ENCODE measurements at places on chromosomes 5 and 9. TPM values are rescaled to one million over a fixed set of nuclear protein-coding genes. Genes with fewer than 3 reads are reported as not detected.
A peak's percentile ranks its signal among the peaks of the same experiment; 100 is the strongest.

The CCNI2 gene
- not detected for total RNA-seq

The SMIM33 gene
- not detected for total RNA-seq

The EXD3 gene
- 1.9 TPM for total RNA-seq

The FOXD4L5 gene
- total RNA-seq: 0.04 TPM

The IRX4 gene
- not detected for total RNA-seq

The ELAVL2 gene
- 10.9 TPM for total RNA-seq

The PCDHGB6 gene
- 1.8 TPM for total RNA-seq

The WDR5 gene
- 35.7 TPM for total RNA-seq

The ERCC8 gene
- 2.6 TPM for total RNA-seq

The PGGT1B gene
- total RNA-seq: 6.6 TPM

The ZBTB43 gene
- 36.1 TPM for total RNA-seq

The KIF20A gene
- 55.5 TPM for total RNA-seq

The BTNL8 gene
- 0.23 TPM for total RNA-seq

GRCh38 chr5:142861011-142861410 lies 90.8 kb downstream of the ARHGAP26 start:
- no peak for DNase-seq
- H3K4me1 ChIP-seq: peaks cover 6% of the 10 kb centered on the region
- no peaks in the 10 kb centered on the region for H3K27me3 ChIP-seq
- H3K4me3 ChIP-seq: no peak overlapping the region

DNA sequence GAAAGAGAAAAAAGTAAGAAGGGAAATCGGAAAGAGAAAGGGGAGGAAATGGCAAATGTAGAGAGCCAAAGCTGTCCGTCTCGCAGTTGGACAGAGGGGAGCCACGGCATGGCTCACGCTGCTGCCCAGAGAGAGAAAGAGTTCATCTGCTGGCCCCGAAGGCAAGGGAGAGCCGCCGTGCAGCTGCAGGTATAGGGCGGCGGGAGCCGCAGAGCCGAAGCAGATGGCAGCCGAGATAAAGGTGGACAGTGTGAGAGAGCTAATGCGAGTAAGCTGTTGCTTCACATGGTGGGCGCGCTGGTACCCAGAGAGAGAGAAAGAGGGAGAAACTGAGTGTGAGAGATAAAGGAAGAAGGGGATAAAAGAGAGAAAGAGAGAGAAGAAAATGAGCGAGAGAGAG lies 188.4 kb upstream of the PPP1R26 start:
- H3K4me1 ChIP-seq: no peaks in the 10 kb centered on the region
- peaks cover 34% of the 10 kb centered on the region for H3K27me3 ChIP-seq
- H3K36me3 ChIP-seq: no peaks in the 10 kb centered on the region
- H3K27ac ChIP-seq: no peak overlapping the region
- DNase-seq: no peak
- H3K4me3 ChIP-seq: no peak overlapping the region

DNA sequence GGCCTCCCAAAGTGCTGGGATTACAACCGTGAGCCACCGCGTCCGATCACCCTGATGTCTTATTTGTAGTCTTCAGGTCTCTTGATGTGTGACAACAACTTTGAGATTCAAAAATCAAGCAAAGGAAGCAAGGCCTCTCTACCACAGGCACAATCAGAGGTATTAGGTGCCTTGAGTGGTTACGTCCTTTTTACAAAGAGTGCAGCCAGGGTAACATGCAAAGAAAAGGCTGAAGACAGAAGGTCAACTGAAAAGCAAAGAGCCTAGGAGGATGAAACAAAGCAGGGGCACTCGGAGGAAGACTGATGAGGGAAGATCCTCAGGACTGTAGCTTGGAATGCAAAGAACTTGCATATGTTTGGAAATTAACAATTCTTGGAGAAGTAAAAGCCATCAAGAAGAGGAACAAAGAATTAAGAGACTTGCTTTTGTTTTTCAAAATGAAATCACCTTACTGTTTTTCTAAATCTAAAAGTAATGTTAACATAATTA lies 362.1 kb downstream of the EBF1 start:
- no peak overlapping the region for H3K27ac ChIP-seq
- H3K4me1 ChIP-seq: no peaks in the 10 kb centered on the region
- H3K4me3 ChIP-seq: no peak overlapping the region
- DNase-seq: no peak
- H3K36me3 ChIP-seq: no peaks in the 10 kb centered on the region

DNA sequence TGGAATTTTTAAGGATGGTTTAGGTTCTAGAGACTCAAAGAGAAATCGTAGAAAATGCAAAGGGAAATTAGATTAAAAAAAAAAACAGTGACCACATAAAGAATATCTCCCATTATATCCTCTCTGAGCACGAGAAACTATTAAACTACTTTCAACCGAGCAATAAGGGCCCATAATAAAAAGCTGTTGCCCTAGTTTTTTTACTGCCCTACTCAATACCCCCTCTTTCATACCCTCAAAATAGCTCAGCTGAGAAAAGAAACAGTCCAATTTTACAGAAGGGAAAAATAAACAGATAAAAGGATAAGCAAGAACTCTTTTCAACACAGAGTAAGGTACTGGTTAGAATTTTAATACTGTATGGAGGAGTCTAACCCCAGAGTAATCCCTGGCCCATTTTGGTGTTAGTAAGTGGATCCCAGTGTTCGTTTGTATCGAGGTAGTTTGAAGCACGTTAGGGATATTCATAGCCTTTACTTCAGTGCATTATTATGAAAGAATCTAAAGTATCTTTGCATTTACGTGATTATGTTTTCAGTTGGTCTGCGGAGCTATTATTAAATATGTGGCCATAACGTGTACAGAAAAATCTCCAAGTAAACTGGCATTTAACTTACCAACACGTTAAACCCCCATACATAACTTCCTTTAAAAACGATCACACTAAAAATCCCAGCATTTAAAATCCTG lies 980 bp upstream of the RHOBTB3 start:
- no peak for DNase-seq
- peak overlapping the region; percentile 90 for H3K4me3 ChIP-seq
- H3K36me3 ChIP-seq: no peaks in the 10 kb centered on the region
- H3K27ac ChIP-seq: no peak overlapping the region
- peaks cover 31% of the 10 kb centered on the region for H3K4me1 ChIP-seq

DNA sequence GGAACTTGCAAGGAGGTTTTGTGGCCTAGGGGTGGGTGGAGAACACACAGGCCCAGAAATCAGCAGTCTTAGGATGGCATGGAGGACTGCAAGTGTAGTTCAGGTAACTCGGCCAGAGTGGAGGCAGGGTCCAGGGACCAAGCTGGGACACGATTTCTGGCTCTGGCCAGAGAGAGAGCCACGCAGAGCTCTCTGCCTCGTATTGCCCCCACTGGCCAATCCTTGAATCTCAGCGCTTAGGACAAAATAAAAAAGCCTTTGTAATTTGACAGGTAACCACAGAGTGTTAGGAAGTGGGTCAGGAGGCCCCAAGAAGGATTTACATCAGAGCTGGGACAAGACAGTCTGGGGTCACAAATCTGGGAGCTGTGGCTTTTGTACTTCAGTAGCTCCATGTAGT lies 11.7 kb downstream of the MAP3K1 start:
- no peak for DNase-seq
- no peak overlapping the region for H3K4me3 ChIP-seq
- H3K36me3 ChIP-seq: no peaks in the 10 kb centered on the region
- H3K4me1 ChIP-seq: peaks cover 13% of the 10 kb centered on the region
- no peak overlapping the region for H3K27ac ChIP-seq
- H3K27me3 ChIP-seq: no peaks in the 10 kb centered on the region

- H3K4me3 ChIP-seq: no peak overlapping the region
- H3K27me3 ChIP-seq: 0 out of 2 replicates have a peak, but pooled peaks cover 7% of the 10 kb centered on the region
- H3K4me1 ChIP-seq: no peaks in the 10 kb centered on the region
- DNase-seq: no peak
Measured at GRCh38 chr9:84775056-84775643, 105.6 kb downstream of the NTRK2 start.

GRCh38 chr5:77379558-77380061 lies 112.5 kb downstream of the WDR41 start:
- H3K4me3 ChIP-seq: no peak overlapping the region
- H3K27ac ChIP-seq: no peak overlapping the region
- H3K36me3 ChIP-seq: no peaks in the 10 kb centered on the region
- no peaks in the 10 kb centered on the region for H3K27me3 ChIP-seq
- DNase-seq: no peak

- DNase-seq: no peak
- no peak overlapping the region for H3K4me3 ChIP-seq
- H3K4me1 ChIP-seq: no peaks in the 10 kb centered on the region
- no peaks in the 10 kb centered on the region for H3K36me3 ChIP-seq
- no peak overlapping the region for H3K27ac ChIP-seq
- no peaks in the 10 kb centered on the region for H3K27me3 ChIP-seq
Measured at GRCh38 chr9:133074111-133074651, 12.4 kb downstream of the CEL start.

DNA sequence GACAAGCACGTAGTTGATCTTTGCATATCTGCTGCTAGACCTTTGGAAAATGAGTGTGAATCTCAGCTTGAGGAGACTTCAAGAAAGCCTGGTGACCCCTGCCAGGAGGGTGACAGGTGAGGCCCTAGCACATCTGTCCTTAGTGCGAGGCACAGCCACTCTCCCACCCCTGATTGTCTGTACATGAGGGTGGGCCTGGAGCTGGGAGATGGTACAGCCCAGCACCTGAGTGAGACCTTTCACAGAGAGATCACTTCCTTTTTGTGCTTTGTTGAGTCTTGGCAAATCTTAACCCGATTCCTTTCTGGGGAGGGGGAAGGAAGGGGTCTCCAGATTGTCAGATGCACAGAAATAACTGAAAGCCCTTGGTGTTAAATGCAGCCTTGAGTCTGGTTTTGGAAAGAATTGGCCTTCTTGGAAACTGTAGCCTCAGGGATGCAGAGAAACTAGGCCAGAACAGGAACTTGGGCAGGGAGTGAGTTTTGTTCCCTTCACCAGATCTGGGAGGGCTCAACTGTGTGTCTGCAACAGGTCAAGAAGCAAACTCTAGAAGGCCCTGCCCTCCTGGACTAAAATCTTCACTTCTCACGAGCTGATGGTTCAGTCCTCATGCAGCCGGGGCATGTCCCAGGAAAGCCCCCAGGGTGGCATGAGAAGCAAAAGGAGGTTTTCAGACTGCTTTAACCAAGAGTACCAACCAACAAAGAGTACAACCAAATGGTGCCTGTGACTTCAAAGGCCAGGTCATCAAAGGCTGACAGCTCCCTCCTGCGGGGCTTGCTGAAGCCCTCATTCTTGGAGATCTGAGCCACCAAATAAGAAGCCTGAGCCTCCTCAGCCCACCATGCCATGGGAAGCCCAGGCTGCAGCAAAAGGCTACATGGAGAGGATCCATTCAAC lies 20.8 kb upstream of the SEMA4D start:
- H3K27ac ChIP-seq: no peak overlapping the region
- H3K27me3 ChIP-seq: no peaks in the 10 kb centered on the region
- H3K4me3 ChIP-seq: no peak overlapping the region
- no peak for DNase-seq

DNA sequence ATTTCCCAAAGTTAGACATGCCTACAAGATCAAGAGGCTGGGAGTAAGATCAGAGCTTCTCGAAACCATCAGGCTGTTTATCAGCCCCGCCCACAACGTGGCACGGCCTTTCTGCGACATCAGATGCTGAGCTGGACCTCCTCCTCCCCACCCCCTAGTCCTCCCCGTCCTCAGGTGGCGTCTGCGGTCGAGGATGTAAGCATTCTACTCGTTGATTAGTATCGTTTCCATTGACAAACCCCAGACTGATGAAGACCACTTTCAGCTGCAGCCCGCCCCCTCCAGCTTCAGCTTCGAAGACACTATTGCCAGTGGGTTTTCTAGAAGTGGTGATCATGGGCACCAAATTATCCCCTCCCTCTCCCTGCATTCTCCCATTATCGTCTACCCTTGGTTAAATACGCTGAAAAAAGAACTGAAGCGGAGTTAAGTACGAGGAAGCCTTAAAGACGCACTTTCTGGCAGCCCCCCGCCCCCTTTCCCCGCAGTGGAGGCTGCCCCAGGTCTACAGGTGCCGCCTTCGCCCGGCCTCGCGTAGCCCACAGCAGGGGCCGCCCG lies 1.1 kb downstream of the PPIC start:
- 0 out of 2 replicates have a peak, but pooled peaks cover 8% of the 10 kb centered on the region for H3K4me1 ChIP-seq
- peak overlapping the region; percentile 90 for H3K4me3 ChIP-seq
- H3K36me3 ChIP-seq: no peaks in the 10 kb centered on the region
- no peak overlapping the region for H3K27ac ChIP-seq
- DNase-seq: peak; percentile 66

- no peak overlapping the region for H3K4me3 ChIP-seq
- no peak overlapping the region for H3K27ac ChIP-seq
- no peaks in the 10 kb centered on the region for H3K36me3 ChIP-seq
- H3K4me1 ChIP-seq: no peaks in the 10 kb centered on the region
- no peak for DNase-seq
- no peaks in the 10 kb centered on the region for H3K27me3 ChIP-seq
Measured at GRCh38 chr5:65971643-65972042, 45.3 kb downstream of the ERBIN start.

GRCh38 chr9:108417726-108418125 lies 438.1 kb downstream of the ACTL7B start:
- DNase-seq: no peak
- H3K27me3 ChIP-seq: no peaks in the 10 kb centered on the region
- H3K27ac ChIP-seq: peak overlapping the region; percentile 11
- no peak overlapping the region for H3K4me3 ChIP-seq
- peaks cover 5% of the 10 kb centered on the region for H3K4me1 ChIP-seq

- no peak overlapping the region for H3K4me3 ChIP-seq
- peaks cover 2% of the 10 kb centered on the region for H3K36me3 ChIP-seq
- no peak for DNase-seq
- no peak overlapping the region for H3K27ac ChIP-seq
- no peaks in the 10 kb centered on the region for H3K27me3 ChIP-seq
- H3K4me1 ChIP-seq: no peaks in the 10 kb centered on the region
Measured at GRCh38 chr9:136512651-136513071, 29.8 kb upstream of the SEC16A start.

GRCh38 chr5:157556615-157557418 lies 18.8 kb downstream of the ADAM19 start:
- no peak overlapping the region for H3K4me3 ChIP-seq
- H3K27me3 ChIP-seq: no peaks in the 10 kb centered on the region
- DNase-seq: no peak

GRCh38 chr9:104923740-104924139 lies 4.2 kb downstream of the ABCA1 start:
- no peak for DNase-seq
- H3K27ac ChIP-seq: no peak overlapping the region
- no peaks in the 10 kb centered on the region for H3K27me3 ChIP-seq
- H3K36me3 ChIP-seq: no peaks in the 10 kb centered on the region
- no peak overlapping the region for H3K4me3 ChIP-seq
- peaks cover 8% of the 10 kb centered on the region for H3K4me1 ChIP-seq

DNA sequence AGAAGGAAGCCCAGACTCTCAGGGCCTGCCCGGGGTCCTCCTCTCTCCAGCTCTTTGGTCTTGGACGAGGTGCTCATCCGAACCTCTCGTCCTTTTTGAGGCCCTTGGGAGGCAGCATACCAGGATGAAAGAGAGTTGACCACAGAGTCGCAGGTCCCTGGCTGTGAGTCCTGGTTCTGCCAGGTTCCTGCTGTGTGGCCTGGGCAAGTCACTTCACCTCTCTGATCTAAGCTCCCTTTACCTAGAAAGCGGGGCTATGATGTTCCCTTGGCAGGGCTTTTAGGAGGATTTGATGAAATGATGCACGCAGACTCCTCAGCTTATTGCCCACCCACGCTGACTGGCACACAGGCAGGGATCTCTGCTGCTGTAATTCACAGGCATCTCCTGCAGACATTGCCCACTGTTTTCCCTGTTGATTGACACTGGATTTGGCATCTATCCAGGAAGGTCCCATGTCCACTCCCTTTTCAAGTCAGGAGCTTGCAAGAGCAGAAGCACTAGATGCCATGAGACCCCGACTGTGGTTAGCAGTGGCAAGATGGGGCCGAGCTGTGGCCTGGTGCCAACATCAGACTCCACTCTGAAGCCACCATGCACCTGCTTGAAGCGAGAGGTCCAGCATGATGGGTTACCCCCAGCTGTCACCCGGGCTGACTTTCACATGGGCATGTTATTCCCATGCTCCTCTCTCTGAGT lies 71.5 kb downstream of the MACROH2A1 start:
- H3K27ac ChIP-seq: no peak overlapping the region
- H3K4me1 ChIP-seq: peaks cover 22% of the 10 kb centered on the region
- peaks cover 12% of the 10 kb centered on the region for H3K36me3 ChIP-seq
